Upper lobe of right lung (tissue), 1 donor: ENCODE measurements at places on chromosomes 1 and 21. TPM values are rescaled to one million over a fixed set of nuclear protein-coding genes. Genes with fewer than 3 reads are reported as not detected.

The OR2L3 gene
- total RNA-seq, result not detected

The KLHDC7A gene
- 1.3 TPM for total RNA-seq

The KCNK1 gene
- 7.3 TPM for total RNA-seq

The BRINP3 gene
- total RNA-seq, result 1.2 TPM

The TFF3 gene
- total RNA-seq, result 19.6 TPM

The CDA gene
- total RNA-seq, result 8.8 TPM

The SFN gene
- 83.8 TPM for total RNA-seq

The GJB4 gene
- total RNA-seq, result not detected

The BGLAP gene
- 2.4 TPM for total RNA-seq

The TRABD2B gene
- total RNA-seq, result 1.2 TPM

The NTMT2 gene
- total RNA-seq, result not detected

The RIPK4 gene
- total RNA-seq, result 10.9 TPM

The PLA2G5 gene
- 4.9 TPM for total RNA-seq

The MAEL gene
- not detected for total RNA-seq

GRCh38 chr1:209391792-209392191 lies 191.7 kb upstream of the CAMK1G start:
- no peaks in the 10 kb centered on the region for H3K27me3 ChIP-seq
- no peak overlapping the region for H3K4me3 ChIP-seq
- DNase-seq, result no peak
- H3K27ac ChIP-seq, result no peak overlapping the region
- no peaks in the 10 kb centered on the region for H3K4me1 ChIP-seq

GRCh38 chr1:2801535-2802291 lies at the start of gene TTC34:
TTC34 (minus strand) TSS chr1:2801693; CDS start chr1:2800827, 866 bp downstream.
- peaks cover 47% of the 10 kb centered on the region for H3K27me3 ChIP-seq
- no peak within 1 kb of the TSS for H3K27ac ChIP-seq

DNA sequence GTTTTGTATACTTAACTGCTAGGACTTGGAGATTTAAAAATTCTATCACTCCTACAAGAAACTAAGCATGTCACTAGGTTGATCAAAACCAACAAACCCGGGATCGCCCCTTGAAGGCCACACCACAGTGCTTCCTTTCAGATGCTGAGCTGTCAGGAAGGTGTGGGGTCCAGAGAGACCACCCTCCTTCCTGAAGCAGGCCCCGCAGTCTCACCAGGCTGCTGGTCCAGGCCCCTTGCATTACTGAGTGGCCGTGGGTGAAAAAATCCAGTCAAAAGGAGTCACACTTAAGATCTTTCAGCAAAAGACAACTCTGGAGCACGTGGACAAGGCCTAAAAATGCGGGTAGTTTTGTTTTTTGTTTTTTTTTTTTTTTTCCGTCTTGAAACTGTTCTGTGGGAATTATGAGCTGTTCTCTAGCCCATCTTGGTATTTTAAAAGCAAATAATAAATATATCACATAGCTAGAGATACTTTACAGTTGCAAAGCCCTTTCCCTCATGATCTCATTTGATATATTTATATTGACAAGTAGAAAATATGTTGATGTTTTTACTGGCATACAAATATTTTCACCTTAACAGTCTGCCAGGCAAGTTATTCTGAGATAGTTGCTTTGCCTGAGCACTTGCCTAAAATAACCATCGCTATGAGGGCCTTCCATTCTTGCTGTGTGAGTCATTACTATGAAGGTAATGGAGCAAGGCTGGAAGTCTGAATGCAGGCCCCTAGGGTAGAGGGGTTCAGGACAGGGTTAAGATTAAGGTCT lies 73.1 kb upstream of the EDEM3 start:
- no peak overlapping the region for H3K4me3 ChIP-seq
- H3K36me3 ChIP-seq, result peaks cover 2% of the 10 kb centered on the region
- H3K27me3 ChIP-seq, result no peaks in the 10 kb centered on the region
- H3K27ac ChIP-seq, result no peak overlapping the region
- DNase-seq, result no peak
- peaks cover 10% of the 10 kb centered on the region for H3K4me1 ChIP-seq

DNA sequence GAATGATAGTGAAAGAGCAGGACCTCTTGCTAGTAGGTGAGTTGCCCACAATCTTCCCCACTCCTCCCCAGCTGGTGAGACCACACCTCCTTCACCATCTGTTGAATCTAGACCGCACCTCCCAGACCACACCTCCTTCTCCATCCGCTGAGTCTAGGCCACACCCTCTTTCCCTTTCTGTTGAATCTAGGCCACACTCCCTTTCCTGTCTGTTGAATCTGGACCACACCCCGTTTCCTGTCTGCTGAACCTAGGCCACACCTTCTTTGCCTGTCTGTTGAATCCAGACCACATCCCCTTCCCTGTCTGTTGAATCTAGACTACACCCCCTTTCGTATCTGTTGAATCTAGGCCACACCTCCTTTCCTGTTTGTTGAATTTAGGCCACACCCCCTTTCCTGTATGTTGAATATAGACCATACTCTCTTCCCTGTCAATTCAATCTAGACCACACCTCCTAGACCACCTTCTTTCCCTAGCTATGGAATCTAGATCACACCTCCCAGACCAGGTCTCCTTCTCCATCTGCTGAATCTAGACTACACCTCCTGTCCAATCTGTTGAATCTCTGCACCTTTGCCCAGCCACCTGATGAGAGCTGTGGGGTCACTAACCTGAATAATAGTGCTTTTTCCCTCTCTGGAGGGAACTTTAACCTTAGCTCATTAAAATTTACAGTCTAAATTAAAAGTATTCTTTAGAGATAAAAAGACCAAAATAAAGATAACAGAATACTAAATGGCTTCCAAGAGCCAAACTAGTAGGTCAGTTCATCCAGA lies 116.3 kb downstream of the DAB1 start:
- no peak overlapping the region for H3K4me3 ChIP-seq
- no peaks in the 10 kb centered on the region for H3K36me3 ChIP-seq
- H3K4me1 ChIP-seq, result no peaks in the 10 kb centered on the region
- no peaks in the 10 kb centered on the region for H3K27me3 ChIP-seq
- H3K27ac ChIP-seq, result no peak overlapping the region

DNA sequence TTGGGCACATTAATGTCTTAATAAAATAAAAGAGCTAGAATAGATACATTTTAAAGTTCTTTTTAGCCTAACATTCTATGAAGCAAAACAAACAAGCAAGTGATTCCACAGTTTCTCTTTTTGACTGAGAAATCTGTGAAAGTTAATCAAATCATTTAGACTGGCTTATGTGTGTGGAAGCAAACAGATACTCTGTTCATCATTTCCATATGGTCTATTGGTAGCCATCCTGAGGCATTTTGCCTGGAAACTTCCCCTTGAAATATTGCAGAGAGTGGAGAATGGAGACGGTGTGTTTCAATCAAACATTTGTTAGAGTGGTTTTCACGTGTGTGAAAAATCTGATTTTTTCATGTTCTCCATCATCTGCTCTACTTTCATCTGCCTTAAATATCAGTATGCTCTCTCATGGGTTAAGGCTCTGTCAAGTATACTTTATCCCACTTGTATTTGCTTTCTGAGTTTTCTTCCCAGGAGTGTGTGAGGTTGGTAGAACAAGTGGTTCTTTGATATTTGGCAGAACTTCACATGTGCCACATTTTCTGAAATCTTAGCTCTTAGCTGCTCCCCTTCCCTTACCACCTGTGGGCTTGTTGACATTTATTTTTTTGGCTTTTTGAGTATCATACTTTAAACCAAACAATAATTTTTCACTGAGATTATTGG lies 139.1 kb upstream of the PTGFR start:
- H3K27ac ChIP-seq, result no peak overlapping the region
- no peaks in the 10 kb centered on the region for H3K4me1 ChIP-seq
- no peak for DNase-seq
- no peaks in the 10 kb centered on the region for H3K36me3 ChIP-seq

DNA sequence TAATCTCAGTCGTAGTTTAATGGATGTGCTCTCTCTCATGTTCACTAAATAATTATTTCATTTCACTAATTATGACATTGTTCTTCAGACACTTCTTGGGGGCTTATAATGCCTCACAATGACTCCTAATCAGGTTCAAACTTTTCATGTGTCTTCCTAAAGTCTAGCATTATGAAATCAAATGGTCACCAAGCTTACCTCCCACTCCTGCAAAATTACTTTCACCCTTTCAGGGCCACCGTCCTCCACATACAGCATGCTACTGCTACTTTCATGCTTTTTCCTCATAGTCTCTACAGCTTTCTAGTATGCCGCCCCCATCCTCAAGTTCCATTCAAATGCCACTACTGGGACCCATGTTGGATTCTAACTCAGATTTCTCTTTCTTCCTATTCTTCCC lies 59.8 kb upstream of the C1orf53 start:
- H3K4me1 ChIP-seq, result no peaks in the 10 kb centered on the region
- DNase-seq, result no peak
- no peak overlapping the region for H3K4me3 ChIP-seq

DNA sequence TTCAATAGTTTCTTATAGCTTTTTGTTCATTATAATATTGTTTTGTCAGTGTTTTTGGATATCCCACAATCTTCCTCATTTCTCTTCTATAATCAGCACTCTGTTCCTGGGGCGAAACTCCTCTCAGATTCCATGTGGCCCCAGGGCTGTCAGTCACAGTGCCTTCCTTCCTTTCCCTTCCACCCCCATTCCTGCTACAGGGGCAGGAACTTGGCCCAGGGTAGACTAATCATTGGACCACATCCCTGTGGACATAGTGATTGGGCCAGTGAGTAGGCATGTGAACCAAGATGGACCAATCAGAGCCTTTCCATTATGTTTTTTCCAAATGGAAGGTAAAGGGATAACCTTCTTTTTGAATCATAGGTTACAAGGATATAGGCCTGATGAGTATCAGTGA lies 78.3 kb downstream of the PGM1 start:
- H3K4me3 ChIP-seq, result no peak overlapping the region
- H3K4me1 ChIP-seq, result no peaks in the 10 kb centered on the region
- H3K27ac ChIP-seq, result no peak overlapping the region
- H3K27me3 ChIP-seq, result no peaks in the 10 kb centered on the region
- DNase-seq, result no peak

- no peak overlapping the region for H3K4me3 ChIP-seq
- H3K4me1 ChIP-seq, result no peaks in the 10 kb centered on the region
These were observed 75.5 kb upstream of the GPR88 start for GRCh38 chr1:100462326-100463025.

DNA sequence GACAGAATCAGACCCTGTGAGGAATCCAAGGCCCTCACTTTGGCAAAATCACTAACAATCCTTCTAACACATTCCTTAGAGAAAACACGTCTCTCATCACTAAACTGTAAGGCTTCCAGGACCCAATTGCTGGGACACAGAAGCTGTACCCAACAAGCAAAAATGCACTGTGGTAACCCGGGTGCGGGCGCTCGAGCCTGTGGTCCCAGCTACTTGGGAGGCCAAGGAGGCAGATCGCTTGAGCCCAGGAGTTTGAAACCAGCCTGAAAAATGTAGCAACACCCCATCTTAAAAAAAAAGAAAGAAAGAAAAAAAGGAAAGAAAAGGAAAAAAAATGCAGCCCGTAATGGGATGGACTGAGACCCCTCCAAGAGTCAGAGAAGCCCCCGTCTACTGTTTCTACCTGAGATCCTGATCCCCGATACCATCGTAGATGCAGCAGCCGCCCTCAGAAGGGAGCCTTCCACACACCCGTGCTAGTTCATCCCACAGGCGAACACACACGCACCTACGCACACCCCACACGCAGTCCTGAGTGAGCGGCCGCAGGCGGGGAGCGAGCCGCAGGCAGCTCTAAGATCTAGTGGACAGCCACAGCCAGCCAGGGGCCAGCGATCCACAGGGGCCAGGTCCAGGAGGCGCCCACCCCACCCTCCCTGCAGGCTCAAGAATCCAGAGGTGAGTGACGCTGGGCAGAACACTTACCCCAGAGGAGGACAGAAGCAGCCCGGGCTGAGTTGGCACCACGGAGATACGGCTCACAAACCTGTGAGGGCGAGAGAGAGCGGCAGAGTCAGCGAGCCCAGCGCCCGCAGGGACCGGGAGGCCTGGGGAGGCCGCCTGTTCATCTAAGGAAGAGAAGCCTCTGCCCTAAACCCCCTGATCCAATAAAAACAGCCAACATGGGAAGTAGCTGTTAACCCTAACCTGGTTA lies 20.1 kb downstream of the WDR4 start:
- H3K36me3 ChIP-seq, result peaks cover 89% of the 10 kb centered on the region
- peaks cover 20% of the 10 kb centered on the region for H3K4me1 ChIP-seq
- DNase-seq, result no peak
- H3K4me3 ChIP-seq, result no peak overlapping the region

- H3K27me3 ChIP-seq, result no peaks in the 10 kb centered on the region
- H3K4me1 ChIP-seq, result no peaks in the 10 kb centered on the region
- no peak for DNase-seq
- no peak overlapping the region for H3K27ac ChIP-seq
These were observed 107.6 kb downstream of the PLXNA2 start for GRCh38 chr1:208136459-208137182.

DNA sequence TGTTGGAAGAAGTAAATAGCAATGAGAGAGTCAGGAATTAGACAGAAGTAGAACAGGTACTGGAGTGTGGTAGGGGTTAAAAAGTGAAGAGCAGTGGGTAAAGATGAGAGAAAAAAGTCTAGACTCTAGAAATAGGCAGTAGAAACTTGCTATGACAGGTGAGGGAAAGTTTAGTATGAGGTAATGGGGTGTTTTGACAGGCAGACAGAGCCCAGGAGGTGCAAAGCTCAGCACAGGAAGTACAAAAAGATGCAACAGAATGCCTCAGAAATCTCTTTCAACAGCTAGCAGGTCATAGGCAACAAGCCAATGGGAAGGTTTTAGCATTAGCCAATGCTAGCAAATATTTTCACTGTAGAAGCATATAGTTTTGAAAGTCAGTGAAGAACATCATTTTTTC lies 319.1 kb upstream of the SGIP1 start:
- H3K27ac ChIP-seq, result no peak overlapping the region
- no peaks in the 10 kb centered on the region for H3K4me1 ChIP-seq
- DNase-seq, result no peak
- no peaks in the 10 kb centered on the region for H3K36me3 ChIP-seq
- no peaks in the 10 kb centered on the region for H3K27me3 ChIP-seq
- H3K4me3 ChIP-seq, result no peak overlapping the region

- H3K4me3 ChIP-seq, result no peak overlapping the region
- H3K4me1 ChIP-seq, result no peaks in the 10 kb centered on the region
- DNase-seq, result no peak
- H3K27ac ChIP-seq, result no peak overlapping the region
- H3K27me3 ChIP-seq, result no peaks in the 10 kb centered on the region
These were observed 230.2 kb downstream of the PRDM2 start for GRCh38 chr1:13930151-13930550.

GRCh38 chr1:98044766-98045165 lies 123.9 kb upstream of the DPYD start:
- no peak for DNase-seq
- H3K27ac ChIP-seq, result no peak overlapping the region
- no peaks in the 10 kb centered on the region for H3K36me3 ChIP-seq
- peaks cover 68% of the 10 kb centered on the region for H3K27me3 ChIP-seq

GRCh38 chr1:245356891-245357585 lies 202.3 kb downstream of the KIF26B start:
- no peak for DNase-seq
- no peak overlapping the region for H3K4me3 ChIP-seq
- H3K27ac ChIP-seq, result no peak overlapping the region

- no peak overlapping the region for H3K4me3 ChIP-seq
- no peak overlapping the region for H3K27ac ChIP-seq
- H3K4me1 ChIP-seq, result peaks cover 43% of the 10 kb centered on the region
These were observed 46.6 kb downstream of the NEK7 start for GRCh38 chr1:198203434-198203833.
